ENCODE measurements at places on chromosomes 4 and X. TPM values are rescaled to one million over a fixed set of nuclear protein-coding genes. Genes with fewer than 3 reads are reported as not detected.

Gene ANK2
- total RNA-seq = 4.1 TPM

Gene ADH1B
- total RNA-seq = not detected

Gene SLC25A53
- total RNA-seq = 7.3 TPM

Gene SYN1
- 0.88 TPM for total RNA-seq

Gene GYG2
- total RNA-seq = 0.29 TPM

Gene COX18
- 19.1 TPM for total RNA-seq

Gene MMRN1
- total RNA-seq = 28.7 TPM

Gene IRAK1
- total RNA-seq = 106 TPM

Gene TCEAL9
- total RNA-seq = 106 TPM

Data from glomerular endothelial cell (primary cell).